Mesenteric fat pad (tissue), 1 donor: ENCODE measurements at places on chromosomes 4 and X.
A peak's percentile ranks its signal among the peaks of the same experiment; 100 is the strongest.

DNA sequence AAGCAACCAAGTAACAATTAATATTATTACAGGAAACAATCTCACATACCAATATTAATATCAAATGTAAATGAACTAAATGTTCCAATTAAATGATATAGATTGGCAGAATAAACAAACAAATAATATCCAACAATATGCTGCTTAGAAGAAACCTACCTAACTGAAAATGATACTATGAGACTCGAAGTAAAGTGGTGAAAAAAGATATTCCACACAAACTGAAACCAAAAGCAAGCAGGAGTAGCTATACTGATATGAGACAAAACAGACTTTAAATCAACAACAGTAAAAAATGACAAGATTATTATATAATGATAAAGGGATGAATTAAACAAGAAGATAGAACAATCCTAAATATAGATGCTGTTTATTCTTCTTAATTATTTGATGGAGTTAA lies 140.1 kb downstream of the SPANXN4 start:
- DNase-seq = no peak

- DNase-seq = no peak
These were observed 12.1 kb upstream of the PORCN start for GRCh38 chrX:48496660-48497059.

DNA sequence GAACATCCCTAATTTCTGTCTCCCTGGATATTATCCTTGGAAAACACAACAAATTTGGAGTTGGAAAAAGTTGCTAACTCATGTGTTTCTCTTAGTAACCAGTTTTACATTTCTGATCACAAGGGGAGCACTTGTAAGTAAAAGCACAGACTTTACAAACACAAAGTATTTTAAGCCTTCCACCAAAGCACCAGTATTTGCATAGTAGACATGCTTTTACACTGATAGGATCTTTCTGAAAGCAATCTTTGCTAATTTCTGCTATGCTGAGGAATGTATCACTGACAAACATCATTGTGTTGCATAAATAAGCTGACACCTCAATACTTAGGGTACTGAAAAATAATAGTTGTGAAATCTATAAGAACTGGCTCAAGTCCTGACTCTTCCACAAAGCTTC lies 100.6 kb downstream of the MID1 start:
- no peak for DNase-seq

DNA sequence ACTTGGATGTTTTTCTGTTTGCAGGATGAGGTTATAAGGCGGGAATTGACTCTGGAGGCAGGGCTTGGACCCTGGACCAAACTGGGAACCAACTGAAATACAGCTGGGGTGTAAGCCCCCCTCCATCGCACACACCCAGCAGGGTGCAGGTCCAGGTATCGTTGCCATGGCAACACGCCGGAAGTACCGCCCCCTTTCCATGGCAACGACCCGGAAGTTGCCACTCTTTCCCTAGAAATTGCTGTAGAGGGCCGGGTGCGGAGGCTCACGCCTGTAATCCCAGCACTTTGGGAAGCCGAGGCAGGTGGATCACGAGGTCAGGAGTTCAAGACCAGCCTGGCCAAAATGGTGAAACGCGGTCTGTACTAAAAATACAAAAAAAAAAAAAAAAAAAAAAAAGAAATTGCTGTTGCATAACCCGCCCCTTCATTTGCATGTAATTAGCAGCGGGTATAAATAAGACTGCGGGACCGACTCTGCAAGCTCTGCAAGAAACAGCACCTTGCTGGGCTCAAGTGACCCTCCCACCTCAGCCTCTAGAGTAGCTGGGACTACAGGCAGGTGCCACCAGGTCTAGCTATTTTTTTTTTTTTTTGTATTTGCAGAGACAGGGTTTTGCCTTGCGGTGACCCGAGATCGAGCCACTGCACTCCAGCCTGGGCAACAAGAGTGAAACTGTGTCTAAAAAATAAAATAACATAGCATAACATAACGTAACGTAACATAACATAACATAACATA lies 139.6 kb downstream of the CRLF2 start:
- peak; percentile 41 for DNase-seq

GRCh38 chrX:49754233-49754857 lies 58.6 kb upstream of the PAGE1 start:
- no peak for DNase-seq

- no peak for DNase-seq
These were observed 31.7 kb downstream of the CCNG2 start for GRCh38 chr4:77188498-77189220.

GRCh38 chrX:20965270-20966044 lies 408.8 kb upstream of the CNKSR2 start:
- no peak for DNase-seq

DNA sequence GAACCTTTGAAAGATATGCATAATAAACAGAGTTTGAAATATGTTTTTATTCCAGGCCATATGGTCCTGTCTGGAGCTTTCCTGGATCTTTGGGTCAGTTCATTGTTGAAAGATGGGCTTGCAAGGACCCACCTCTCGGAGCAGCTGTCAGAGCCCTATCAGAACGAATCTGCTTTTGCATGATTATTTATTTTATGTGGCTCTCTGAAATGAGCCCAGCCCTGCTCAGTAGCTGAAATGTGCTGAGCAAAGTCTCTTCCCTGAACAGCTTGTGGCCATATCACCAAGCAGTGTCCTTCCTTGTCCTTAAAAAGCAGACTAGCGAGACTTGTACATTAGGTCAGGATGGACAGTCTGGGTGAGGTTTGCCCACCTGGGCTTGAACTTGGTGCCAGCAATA lies 110.8 kb downstream of the GBA3 start:
- no peak for DNase-seq

GRCh38 chr4:10656988-10657387 lies 27.6 kb downstream of the CLNK start:
- DNase-seq = no peak

DNA sequence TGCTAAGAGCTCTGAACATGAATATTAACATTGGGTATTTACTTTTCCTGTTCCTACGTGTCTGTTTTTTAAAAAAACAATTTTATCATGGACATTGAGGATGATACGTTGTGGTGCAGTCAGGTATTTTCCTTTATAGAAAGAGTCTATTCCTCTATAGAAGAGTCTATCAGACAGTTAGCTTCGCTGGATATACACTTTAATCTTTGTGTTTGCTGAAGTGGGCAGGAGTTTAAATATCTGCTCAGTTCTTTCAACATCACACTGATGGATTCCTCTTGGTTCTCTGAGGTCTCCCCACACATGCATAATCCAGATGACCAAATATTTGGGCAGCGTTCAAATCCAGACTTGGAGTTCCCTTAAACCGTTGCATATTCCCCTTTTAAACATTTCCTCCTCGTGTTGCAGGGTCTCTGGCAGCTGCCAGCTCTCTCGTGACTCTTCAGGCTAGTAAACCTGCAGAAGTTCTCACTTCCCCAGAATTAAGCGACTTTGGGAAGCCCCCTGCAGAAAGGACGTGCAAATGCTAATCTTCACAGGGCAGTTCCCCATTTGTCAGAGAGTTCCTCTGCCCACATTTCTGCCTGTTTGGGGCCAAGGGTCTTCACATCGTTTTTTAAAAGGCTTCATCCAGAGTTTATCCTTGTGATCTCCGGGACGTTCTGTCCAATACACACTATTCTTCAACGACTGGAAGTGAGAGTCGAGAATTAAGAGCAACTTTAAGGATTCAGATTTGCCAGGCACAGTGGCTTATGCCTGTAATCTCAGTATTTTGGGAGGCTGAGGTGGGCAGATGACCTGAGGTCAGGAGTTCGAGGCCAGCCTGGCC lies 20.5 kb upstream of the DHRSX start:
- DNase-seq = no peak

DNA sequence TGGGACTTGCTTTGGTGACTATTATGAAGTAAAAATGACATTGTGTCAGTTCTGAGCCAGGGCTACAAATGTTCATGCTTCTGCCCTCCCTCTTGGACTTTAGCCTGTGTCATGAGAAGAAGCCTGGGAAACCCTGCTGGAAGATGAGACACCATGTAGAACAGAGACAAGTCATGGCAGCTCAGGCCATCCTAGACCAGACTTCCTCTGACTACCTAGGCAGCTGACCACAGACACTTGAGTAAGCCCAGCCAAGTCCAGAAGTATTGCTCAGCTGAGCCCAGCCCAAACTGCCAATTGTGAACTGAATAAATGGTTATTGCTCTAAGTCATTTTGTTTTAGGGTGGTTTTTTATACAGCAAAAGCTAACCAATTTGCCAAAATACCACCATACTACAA lies 467.6 kb upstream of the CNKSR2 start:
- DNase-seq = no peak

DNA sequence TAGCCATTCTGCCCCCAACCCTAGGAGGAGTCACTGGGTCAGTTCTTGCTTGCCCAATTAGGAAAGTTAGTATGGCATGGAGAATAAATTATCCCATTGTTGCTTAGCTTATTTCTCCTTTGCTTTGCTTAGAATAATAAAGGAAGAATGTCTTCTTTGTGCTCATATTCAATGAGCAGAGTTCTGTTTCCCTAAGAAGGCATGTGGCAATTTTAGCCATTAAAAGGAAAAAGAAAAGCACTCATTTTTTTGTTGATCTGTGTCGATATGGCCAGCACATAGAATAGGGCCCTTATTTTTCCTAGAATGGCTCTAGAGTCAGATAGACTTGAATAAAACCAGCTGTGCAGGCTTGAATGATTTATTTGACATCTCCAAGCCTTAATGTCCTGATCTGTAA lies 166.4 kb upstream of the PPARGC1A start:
- DNase-seq = no peak

DNA sequence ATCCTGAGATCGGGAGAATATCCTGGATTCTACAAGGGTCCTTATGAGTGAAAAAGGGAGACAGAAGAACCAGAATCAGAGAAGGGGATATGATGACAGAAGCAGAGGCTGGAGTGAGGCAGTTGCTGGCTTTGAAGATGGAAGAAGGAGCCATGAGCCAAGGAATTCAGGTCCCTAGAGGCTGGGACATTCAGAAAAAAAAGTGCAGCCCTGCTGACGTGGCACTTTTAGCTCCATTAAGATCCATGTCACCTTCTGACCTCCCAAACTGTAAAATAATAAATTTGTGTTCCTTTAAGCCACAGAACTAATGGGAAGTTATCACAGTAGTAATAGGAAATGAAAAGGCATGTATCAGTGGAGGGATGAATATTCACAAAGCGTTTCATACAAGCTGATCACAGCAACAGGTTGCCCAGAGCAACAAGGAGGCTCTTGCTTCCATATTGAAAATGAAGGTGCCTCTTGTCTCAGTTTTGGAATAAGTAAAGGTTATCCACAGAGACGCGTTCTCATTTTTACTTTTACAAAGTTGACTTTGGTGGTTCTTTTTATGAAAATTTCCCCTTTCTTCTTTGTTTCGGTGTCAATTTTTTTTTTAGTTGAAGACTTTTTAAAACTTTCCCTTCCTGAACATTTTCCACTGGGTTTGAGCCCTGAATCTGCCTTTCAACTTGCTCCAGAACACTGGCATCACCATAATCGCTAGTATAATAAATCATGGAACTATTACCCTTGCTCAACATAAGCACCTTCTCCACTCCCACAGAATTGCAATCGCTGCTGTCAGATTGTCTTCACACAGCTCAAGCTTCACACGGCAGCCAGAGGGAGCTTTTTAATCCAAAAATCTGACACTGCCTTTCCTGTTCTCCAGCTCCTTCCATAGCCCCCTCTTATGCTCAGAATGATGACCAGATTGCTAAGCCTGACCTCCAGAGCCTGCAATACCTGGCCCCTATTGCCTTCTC lies 127.6 kb upstream of the RBPJ start:
- DNase-seq = no peak

GRCh38 chr4:97923096-97923495 lies 220.2 kb downstream of the STPG2 start:
- DNase-seq = peak; percentile 87

DNA sequence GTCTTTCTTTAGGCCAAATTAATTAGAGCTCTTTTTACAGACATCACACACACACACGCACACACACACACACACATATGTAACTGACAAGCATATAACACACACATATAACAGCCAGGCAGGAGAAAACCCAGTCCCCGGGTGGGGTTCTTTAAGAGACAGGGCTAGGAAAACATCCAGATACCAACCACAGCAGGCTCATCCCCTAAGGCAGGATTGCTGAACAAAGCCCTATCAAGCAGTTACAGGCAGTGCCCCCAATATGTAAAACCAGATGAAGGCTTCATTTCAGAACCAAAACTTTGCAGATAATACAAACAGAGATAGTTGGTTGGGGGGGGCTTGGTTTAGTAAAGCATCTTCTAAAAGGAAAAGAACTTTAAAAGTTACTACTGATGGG lies 18.0 kb upstream of the FAM47E start:
- no peak for DNase-seq

DNA sequence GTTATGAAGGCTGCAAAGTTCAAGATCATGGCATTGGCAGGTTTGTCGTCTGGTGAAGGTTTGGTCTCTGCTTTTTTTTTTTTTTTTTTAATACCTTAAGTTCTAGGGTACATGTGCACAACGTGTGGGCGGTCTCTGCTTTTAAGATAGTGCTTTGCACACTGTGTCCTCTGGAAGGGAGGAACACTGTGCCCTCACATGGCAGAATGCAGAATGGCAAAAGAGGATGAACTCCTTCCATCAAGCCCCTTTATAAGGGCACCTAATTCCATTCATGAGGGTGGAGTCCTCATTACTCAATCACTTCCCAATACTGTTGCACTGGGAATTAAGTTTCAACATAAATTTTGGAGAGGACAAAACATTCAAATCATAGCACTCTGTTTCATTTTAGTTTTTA lies 101.4 kb downstream of the GLRA2 start:
- no peak for DNase-seq

DNA sequence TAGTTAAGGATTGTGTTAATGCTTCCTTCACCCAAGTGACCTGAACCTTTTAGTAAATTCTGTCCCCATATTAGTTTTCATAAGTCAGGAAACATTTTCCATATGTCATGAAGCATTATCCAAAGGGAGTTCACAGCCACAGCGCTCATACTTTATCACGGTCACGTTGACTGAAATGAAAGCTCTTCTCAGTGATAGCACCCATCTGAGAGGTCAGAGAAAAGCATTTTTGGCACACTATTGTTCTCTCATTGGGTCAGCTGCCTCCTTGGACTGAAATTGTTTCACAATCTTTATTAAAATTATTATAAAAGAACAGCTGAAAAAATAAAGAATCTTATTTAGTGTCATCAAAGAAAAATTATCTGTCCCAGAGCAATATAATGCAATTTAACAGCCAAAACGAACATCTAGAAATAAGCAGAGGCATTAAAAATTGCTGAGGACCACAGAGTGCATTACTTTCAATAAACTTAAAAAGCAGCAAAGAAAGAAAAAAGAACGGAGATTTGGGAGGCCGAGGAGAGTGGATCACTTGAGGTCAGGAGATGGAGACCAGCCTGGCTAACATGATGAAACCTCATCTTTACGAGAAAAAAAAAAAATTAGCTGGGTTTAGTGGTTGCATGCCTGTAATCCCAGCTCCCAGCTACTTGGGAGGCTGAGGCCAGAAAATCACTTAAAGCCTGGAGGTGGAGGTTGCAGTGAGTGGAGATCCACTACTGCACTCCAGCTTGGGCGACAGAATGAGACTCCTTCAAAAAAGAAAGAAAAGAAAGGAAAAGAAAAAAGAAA lies 680.8 kb upstream of the FAM241A start:
- DNase-seq = no peak

GRCh38 chrX:69222103-69223090 lies 57.1 kb upstream of the PJA1 start:
- peak; percentile 89 for DNase-seq
